ENCODE measurements at places on chromosomes 12 and 14.

- no peak for DNase-seq
These were observed 22.0 kb downstream of the SLC25A21 start for GRCh38 chr14:37150414-37150813.

DNA sequence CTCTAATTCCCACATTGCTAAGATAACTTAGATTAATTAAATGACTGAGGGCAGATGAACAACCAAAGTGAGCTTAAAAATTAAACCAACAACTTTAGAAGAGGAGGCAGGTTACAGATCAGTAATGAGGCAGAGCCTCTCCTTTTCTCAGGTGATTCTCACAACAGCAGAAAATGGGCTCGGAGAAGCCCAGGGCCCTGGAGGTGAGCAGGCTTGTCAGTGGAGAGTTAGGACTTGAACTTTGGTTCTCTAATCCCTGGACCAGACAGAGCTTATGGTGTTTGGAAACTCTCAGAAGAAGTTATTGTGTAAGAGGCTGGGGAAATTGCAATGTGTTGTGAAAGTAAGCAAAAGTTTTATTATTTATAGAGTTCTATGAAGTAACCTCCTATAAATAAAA, 2.8 kb downstream of the TRHDE start:
- DNase-seq = no peak

DNA sequence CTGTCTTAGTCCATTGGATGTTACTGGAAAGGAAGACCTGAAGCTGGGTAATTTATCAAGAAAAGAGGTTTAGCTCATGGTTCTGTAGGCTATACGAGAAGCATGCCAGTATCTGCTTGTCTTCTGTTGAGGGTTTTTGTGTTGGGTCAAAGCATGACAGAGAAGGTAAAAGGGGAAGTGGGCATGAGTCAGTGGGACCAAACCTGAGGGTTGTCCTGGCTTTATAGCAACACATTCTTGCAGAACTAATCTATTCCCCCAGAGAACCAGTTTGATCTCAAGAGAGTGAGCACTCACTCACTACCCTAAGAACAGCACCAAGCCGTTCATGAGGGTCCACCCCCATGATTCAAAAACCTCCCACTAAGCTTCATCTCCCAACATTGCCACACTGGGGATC, 19.0 kb upstream of the KRAS start:
- no peak for DNase-seq

- DNase-seq = no peak
These were observed 107.2 kb upstream of the FGD4 start for GRCh38 chr12:32292151-32292550.

DNA sequence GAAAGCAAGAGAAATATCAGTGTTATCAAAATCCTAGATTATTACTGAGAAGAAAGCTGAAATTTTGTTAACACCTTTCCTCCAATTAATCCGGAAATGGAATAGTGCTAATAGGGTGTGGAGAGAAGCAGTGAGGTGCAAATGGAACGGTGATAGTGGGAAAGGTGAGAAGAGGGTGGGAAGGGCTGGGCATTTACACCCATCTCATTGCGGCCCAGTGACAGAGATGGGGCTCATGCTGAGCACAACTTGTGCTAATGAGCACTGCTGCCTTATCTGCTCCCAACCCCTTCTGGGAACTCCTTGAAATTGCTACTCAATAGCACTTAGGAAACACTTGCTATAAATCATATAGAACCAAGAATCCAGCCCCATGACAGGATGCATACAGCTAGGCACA, 94.4 kb downstream of the PTPRR start:
- DNase-seq = no peak

DNA sequence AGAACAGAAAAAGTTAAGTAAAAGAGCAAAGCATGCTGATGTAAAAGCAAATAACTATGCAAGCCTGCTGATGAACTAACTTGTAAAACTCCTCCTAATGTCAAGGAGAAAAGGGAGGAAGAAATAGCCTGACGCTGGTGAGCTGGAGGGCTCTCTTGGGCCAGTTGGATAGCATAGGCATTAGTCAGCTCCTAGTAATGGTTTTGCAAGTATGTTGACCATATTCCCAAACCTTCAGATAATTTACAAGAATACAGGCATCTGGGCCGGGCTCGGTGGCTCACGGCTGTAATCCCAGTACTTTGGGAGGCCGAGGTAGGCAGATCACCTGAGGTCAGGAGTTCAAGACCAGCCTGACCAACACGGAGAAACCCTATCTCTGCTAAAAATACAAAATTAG, 871.4 kb downstream of the C12orf50 start:
- peak; percentile 100 for DNase-seq

DNA sequence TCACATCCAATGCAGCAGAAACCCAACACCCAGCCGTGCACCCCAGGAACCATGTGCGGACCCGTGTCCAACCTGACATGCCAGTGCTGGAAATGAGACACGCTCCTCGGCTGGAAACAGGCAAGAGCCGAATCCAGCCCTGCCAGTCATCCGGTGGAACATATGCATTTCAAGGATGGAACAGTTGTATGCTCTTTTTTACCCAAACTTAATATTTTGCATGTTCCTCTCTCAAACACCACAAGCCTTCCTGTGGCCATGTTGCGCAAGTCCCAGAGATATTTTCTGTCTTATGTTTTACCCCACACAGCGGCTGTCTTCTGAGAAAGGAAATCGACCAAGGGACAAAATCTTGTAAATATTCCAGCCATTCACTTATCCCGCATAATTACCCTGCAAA, 196.9 kb downstream of the BCL11B start:
- DNase-seq = no peak

DNA sequence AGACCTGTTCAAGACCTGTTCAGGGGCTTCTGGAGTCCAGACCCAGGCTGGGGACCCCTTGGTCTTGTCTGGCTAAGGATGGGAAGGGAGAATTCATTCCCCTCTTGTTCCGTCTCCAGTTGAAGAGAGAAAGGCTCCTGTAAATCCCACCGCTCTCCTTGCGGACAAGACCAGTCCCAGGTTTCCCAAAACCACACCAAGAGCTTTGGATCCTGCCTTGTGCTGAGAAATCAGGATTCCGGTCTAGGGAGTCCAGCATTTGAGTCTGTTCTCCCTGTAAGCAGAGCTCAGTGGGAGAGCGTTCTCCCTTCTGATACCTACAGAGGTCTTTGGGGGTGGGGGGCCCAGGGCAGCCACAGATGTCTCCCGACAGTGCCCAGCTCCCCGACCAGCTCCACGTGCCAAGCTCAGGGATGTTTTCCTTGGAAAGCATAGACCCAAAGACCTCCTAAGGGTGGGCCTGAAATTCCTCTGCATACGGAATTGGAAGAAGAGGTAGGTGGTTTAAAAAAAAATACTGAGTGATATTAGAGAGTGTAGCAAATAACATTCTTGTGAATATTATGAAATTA, 1.9 kb downstream of the HOXC13 start:
- DNase-seq = no peak

GRCh38 chr12:126233625-126234024, 1168.4 kb downstream of the AACS start:
- no peak for DNase-seq

DNA sequence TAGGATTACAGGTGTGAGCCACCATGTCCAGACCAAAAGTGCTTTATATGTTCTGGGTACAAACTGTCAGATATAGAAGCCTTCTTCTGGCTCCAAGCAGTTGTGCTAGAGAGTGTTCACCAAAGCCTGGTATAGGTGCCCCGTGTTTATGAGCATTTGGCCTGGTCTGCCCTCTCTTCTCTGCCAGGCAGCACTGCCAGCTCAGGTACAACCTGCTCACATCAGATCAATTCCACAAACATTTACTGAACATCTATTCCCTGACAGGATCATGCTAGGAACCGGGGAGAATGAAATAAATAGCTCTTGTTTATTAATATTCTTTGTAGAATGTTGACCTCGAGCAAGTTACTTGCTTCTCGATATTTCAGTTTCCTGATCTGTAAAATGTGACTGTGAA, 20.0 kb upstream of the SOCS2 start:
- DNase-seq = no peak

DNA sequence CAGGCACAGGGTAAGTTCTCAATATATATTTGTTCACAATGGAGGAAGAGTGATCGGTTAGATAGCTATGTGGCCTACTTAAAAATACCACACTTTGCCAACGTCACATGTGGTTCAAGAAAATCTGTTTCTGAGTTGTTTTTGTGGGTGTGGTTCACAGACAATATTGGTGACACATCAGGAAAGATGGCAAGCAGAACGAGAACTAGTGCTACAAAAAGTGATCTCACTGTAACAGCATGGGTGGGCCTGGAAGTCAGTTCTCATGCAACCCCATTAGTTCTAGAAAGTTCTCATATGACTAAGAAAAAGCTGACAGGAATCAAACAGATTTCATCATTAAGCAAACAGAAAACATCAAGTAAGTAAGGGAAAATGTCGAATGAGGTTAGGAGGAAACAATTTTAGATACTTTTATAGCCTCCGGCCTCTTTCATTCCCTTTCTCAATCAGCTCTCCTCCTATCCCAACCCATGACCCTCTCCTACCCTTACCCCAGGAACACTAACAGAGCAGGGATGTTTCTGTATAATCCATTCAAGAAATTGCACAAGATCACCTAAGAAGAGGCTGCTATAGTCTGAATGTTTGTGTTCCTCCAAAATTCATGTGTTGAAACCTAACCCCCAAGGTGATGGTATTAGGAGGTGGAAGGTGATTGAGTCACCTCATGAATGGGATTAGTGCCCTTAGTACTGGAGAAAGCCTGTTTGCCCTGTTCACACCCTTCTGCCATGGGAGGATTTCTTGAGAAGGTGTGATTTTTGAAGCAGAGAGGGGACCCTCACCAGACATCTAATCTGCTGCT, 15.5 kb upstream of the NTN4 start:
- peak; percentile 82 for DNase-seq

DNA sequence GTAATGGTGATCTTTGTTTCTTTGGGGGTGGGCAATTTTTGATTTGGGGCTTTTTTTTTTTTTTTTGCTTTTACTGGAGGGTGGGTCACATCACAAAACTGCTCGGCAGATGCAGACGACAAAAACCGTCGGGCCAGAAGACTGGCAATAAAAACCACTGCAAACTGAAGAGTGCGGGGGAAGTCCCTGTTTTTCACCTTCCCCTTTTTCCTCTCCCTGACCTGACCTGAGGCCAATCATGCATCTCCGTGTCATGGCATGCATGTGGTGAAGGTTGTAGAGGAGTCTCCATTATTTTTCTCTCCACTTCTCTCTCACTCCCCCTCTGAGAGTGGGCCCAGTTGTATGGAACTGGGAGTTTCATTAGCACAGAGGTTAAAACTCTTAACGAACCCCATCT, 57.5 kb downstream of the AP5M1 start:
- no peak for DNase-seq

DNA sequence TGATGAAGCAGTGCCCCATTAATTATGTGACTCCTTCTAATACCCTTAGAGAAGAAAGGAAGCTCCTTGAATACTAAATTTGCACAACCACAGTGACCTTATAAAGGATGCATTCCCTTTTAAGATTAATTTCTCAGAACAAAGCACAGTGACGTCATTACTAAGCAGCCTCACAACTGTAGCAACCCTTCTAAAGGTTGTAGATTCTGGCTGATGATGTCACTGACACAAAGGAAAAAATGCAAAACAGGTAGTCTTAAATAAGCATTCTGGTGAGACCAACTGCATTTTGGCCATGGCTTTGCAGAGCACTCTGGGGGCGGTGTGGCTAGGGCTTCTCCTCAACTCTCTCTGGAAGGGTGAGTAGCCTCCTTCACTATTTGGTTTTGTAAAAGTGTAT, 38.4 kb upstream of the OR4E1 start:
- DNase-seq = no peak

GRCh38 chr12:12693111-12693671, 2.8 kb downstream of the GPR19 start:
- DNase-seq = no peak

DNA sequence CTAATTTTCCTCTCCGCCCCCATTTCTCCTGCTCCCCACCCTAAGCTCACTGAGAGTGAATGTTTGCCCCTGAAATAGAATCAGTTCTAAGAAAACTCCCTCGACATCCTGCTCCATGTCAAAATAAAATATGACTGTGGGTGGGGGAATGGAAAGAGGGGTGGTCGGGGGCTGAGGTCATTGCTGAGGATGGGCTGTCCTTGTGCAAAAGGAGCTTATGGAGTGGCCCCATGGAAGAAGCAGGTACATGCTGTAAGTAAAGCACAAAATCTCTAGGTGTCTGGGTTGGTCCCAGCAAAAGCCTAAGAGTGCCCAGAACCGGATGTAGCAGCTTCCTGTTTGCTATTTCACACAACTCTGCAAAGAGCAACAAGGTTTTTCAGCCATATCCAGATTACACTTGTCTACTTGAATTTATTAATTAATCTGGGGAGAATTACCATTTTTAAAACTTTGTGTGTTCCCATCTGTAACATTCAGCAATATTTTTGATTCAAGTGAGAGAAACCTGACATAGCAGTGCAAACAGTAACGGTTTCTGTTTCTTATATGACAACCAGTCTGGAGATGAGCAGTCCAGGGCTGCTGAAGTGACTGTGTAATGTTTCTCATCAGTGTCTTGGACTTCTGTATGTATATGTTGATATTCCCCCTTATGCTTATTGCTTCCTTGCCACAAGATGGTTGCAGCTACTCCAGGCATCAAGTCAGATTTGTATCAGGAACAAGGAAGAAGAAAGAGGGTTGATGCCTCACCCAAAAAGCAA, 40.4 kb upstream of the GZMB start:
- DNase-seq = no peak

DNA sequence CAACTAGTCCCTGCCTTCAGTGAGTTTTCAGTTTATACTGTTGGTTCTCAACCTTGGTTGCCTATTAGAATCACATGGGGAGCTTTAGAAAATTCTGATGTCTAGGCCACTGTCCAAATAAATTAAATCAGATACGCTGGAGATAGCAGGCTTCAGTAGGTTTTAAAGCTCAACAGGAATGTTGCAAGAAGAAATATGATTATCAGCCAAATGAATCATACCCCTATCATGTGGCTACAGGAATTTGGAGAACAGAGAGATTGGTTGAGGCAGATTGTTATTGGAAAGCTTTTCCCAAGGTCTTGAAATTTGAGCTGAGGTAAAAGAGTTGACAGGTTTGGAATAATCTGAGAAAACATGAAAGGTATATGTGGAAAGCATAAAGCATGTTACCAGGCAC, 125.3 kb downstream of the WIF1 start:
- no peak for DNase-seq

GRCh38 chr12:51922762-51923505, 15.6 kb downstream of the ACVRL1 start:
- DNase-seq = no peak

DNA sequence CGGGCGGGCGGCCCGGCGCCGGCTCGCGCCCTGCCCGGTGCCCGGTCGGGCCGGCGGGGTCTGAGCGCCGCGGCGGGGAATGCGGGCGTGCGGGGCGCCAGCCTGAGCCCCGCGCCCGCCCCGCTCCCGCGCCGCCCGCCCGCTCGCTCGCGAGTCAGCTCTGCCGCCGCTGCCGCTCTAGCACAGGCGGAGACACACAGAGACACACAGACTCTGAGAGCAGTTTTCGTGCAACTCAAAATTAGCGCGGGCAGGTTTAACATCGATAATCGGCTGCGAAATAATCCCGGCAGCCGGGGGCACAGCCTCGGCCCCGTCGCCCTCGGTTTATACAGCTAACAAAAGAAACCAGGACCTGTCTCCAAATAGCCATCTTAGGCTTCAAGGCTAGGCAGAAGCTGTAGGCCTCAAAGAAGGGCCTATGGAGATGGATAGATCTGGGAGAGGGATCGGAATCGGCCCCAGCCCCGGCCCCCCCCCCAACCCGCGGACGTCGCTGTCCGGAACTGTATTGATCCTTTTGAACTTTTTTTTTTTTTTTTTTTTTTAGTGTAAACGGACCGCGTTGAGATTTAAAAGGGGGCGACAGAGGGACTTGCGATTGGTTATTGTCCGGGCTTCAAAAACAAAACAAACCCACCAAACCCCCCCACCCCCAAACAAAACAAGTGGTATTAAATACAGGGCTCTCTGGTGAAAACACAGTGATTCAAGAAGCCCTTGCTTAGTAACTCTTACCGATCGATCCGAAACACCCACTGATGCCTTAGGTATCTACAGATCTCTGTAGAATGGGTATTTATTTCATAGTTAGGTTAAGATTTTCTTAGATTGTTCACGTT, 1.1 kb downstream of the ARID2 start:
- no peak for DNase-seq

All from T1000 (cell line).